ENCODE measurements at places on chromosomes 7 and 10.

DNA sequence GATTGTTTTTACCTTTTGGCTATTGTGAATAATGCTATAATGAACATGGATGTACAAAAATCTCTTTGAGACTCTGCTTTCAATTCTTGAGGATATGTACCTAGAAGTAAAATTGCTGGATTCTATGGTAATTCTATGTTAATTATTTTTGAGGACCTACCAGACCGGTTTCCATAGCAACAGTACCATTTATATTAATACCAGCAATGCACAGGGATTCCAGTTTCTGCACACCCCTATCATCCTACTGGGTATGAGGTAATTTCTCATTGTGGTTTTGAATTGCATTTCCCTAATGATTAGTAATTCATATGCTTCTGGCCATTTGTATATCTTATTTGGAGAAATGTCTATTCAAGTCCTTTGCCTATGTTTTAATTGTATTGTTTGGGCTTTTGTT, 9.9 kb upstream of the PPP1R9A start:
- DNase-seq, result no peak

- DNase-seq, result no peak
Measured at GRCh38 chr7:51261117-51261835, 55.3 kb downstream of the COBL start.

GRCh38 chr7:157228864-157229422, 90.2 kb downstream of the UBE3C start:
- DNase-seq, result no peak

DNA sequence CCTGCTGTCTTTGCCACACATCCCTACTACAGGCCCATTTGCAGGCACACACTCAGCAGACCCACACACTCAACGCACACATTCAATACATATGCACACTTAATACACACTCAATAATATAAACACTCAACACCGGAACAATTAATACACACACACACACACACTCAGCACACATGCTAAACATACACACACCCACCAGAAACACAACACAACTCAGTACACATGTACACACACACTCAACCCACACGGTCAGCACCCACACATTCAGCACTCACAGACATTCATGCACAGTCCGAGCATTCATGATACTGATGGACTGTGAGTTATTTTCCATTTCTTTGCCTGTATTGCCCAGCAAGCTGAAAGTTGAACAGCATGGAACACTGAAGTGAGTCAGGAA, 35.4 kb upstream of the SMNDC1 start:
- no peak for DNase-seq

DNA sequence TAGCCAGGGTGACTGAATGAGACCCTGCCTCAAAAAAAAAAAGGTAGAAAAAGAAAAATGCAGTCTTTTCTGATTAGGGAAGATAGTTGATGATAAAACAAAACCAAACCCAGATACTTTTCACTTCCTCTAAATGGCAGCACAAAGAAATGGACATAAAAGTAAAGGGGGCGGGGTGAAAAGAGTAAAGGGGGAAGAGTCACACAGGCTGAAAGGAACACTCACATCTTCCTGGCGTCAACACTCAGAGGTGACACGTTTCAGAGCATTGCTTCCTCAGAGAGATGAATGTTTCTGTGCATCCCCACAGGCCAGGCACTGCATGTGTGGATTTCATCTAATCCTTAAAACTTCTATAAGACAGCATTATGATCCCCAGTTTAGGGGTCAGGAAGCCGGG, 81.2 kb downstream of the HIPK2 start:
- DNase-seq, result no peak

DNA sequence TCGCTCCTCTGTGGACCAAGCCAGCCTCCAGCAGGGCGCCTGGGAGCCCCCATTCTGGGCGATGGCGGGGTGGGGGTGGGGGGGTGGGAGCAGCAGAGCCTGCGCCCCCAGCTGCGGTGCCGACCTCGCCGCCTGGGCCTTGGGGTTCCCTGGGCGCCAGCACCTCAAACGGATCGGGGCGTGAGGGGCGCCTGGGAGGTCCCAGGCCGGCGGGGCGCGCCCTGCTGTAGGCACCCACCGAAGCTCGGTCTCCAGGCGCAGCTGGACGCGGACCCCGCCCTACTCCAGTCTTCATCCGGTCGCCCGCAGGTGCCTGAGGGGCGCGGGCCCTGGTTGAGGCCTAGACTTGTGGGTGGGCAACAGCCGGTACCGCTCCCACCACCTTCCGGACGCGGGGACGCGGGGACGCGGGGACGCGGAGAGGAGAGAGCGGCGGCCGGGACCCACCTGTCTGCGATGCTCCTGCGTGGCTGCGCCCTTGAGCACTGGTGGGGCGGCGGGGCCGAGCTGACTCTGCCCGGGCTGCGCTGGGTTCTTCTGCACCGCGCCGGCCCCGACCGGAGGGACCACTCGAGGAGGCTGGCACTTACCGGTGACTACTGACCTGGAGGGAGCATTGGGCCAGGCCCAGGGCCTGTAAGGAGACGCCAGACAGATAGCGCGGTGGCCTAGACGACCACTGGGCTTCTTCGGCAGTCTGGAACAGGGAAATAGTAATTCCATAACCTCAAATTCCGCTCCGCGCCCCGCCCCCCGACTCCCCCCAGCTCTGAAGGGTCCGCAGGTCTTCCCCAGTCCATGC, 5.5 kb upstream of the KCP start:
- DNase-seq, result no peak

Measured in keratinocyte (primary cell).